ENCODE measurements at places on chromosomes 4 and X.
A peak's percentile ranks its signal among the peaks of the same experiment; 100 is the strongest.

GRCh38 chrX:16920075-16920474 is 26.4 kb upstream of the REPS2 start:
- no peak for DNase-seq

DNA sequence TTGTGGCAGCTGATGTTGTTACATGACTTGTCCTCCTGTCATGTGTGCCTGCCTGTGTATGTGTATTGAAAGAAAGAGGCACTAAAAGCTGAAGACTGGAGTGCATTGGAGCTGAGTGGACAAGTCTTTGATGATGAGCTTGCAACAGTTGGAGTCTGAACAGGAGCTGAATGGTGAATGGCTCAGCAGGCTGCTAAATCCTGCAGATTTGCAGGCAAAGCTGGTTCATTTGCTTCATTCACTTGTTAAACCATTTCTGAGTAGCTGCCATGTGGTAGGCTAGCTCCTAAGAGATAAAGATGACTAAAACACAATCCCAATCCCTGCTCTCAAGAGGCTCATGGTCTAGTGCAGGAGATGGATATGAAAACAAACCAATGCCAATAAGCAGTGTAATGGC is 217.3 kb downstream of the CHRDL1 start:
- DNase-seq, result no peak

- DNase-seq, result no peak
Measured at GRCh38 chr4:138666366-138666765, 349.2 kb upstream of the NOCT start.

GRCh38 chr4:3346146-3346545 is 53.3 kb downstream of the RGS12 start:
- peak; percentile 56 for DNase-seq

GRCh38 chr4:100547541-100548199 is 29.8 kb upstream of the EMCN start:
- DNase-seq, result no peak

- no peak for DNase-seq
Measured at GRCh38 chr4:14265651-14266050, 638.1 kb upstream of the BOD1L1 start.

GRCh38 chr4:129747756-129748155 is 651.8 kb downstream of the C4orf33 start:
- no peak for DNase-seq

DNA sequence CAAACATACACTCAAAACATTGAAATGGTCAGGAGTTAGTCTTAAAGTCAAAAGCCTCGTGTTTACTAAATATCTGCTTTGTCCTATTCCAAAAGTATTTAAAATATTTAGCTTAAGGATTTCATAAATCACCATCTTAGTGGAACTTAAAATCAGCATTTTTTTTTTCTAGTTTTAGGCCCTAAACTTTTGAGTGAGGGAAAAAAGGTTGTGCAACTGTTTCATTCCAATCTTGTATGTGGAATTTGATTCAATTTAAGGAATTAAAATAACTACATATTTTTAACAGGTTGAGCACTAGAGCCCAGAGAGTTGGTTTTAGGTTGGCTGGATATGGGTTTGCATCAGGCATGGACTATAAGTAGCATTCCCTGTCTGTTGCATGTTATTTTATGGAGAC is 35.7 kb upstream of the ANK2 start:
- DNase-seq, result peak; percentile 16

- no peak for DNase-seq
Measured at GRCh38 chrX:18961686-18962085, 22.2 kb downstream of the PHKA2 start.

GRCh38 chrX:57930051-57930450 is 19.8 kb upstream of the ZXDA start:
- DNase-seq, result no peak

DNA sequence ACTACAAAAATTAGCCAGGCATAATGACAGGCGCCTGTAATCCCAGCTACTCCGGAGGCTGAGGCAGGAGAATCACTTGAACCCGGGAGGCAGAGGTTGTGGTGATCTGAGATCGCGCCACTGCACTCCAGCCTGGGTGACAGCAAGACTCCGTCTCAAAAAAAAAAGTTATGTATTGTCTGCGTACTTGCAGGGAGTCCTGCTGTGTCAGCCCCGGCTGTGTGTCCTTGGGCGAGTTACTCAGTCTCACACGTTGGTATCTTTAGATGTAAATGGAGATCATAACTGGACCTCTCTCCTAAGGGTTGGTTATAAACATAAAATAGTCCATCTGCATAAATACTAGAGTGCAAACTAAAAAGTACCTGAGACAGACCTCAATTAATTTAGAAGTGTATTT is 22.7 kb upstream of the TBC1D14 start:
- DNase-seq, result no peak

DNA sequence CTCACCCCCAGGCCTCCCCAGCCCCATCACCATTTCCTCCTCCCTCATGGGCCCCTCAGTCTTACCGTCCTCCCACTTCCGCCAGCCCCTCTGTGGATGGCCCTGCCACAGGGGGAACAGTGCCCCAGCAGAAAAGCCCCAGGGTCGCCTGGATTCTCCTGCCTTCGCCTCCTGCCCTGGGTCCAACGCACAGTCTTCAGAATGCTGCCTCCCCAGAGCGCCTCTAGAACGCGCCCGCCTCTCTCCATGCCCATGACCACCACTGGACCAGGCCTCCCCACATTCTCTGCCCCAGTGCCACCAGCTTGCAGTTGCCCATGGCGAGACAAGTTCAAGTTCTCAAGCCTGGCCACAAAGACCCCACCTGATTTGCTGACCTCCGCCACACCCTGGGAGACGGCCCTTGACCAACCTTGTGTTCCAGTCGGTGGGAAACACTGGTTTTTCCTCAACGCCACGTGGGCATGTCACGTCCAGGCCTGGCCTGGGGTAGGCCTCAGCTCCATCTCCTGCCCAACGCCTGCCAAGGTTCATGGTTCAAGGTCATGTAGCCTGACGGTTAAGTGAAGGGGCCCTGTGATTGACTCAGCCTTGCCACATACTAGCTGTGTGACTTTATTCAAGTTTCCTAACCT is 634 bp upstream of the PLXNB3 start:
- DNase-seq, result no peak

GRCh38 chrX:119690921-119691716 is 1.8 kb downstream of the SEPTIN6 start:
- DNase-seq, result peak; percentile 48

DNA sequence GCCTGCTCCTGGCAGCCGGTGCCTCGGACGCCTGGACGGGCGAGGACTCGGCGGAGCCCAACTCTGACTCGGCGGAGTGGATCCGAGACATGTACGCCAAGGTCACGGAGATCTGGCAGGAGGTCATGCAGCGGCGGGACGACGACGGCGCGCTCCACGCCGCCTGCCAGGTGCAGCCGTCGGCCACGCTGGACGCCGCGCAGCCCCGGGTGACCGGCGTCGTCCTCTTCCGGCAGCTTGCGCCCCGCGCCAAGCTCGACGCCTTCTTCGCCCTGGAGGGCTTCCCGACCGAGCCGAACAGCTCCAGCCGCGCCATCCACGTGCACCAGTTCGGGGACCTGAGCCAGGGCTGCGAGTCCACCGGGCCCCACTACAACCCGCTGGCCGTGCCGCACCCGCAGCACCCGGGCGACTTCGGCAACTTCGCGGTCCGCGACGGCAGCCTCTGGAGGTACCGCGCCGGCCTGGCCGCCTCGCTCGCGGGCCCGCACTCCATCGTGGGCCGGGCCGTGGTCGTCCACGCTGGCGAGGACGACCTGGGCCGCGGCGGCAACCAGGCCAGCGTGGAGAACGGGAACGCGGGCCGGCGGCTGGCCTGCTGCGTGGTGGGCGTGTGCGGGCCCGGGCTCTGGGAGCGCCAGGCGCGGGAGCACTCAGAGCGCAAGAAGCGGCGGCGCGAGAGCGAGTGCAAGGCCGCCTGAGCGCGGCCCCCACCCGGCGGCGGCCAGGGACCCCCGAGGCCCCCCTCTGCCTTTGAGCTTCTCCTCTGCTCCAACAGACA is 4.4 kb downstream of the SOD3 start:
- DNase-seq, result no peak

GRCh38 chrX:153944140-153944799 is at the start of gene RENBP:
TSS of gene RENBP (minus strand) at chrX:153944643. CDS start at chrX:153944610, 33 bp downstream.
- DNase-seq, result no peak

DNA sequence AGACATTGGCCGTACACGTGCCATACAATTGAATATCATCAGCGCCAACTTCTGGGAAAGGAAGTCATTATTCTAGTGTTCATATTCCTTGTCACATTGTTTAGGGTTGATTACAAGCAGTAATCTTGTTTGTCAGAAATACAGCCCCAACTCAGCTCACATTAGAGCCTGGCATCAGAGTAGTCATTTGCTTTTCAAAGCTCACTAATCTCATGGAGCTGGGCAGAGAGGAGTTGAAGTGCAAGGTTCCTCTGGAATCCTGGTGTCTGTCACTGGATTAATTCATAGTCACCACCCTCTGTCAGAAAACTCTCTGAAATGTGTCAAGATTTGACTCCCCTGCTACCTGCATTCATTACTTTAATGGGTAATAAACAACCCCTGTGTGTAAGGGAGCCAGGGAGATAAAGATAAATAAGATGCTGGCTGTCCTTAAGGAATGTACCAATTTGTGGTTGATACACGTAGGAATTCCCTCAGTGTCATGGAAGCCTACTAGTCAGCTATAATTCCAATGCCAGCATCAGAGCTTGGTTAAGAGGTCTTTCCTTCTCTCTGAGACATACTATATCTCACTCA is 43.7 kb upstream of the S100G start:
- no peak for DNase-seq

- DNase-seq, result no peak
Measured at GRCh38 chrX:150546711-150547153, 21.7 kb upstream of the MTM1 start.

DNA sequence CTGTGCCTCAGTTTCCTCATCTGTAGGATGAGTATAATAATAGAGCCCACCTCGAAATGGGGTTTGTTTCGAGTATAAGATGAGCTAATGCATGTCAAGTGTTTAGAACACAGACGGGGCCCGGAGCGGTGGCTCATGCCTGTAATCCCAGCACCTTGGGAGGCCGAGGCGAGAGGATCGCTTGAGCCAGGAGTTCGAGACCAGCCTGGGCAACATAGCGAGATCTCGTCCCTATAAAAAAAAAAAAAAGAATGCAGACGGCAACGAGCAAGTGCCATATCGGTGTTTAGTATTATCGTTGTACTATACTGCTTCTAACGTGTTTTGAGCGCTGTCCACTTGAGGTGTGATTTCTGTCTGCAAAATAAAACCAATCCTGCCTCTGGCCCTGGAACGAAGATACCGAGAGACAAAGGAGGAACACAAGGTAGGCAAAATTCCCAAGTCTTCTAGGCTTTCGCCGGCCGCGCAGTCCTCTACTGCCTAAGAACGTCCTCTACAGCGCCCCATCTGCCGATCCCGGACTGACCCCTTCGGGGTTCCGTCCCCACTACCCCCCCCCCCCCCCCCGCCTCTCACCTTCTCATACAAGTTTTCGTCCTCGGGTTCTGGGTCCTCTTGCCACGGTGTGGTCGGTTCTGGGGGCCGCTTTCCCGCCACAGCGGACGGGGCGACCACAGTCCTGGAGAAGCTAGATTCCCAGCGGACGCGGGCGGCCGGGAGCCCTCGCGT is 442 bp downstream of the NDUFB11 start:
- peak; percentile 21 for DNase-seq

- DNase-seq, result no peak
Measured at GRCh38 chrX:1386338-1387127, 5.4 kb downstream of the SLC25A6 start.

- no peak for DNase-seq
Measured at GRCh38 chr4:6111354-6111960, 88.9 kb downstream of the JAKMIP1 start.

- DNase-seq, result peak; percentile 12
Measured at GRCh38 chrX:2401590-2402360, 99.0 kb downstream of the DHRSX start.

DNA sequence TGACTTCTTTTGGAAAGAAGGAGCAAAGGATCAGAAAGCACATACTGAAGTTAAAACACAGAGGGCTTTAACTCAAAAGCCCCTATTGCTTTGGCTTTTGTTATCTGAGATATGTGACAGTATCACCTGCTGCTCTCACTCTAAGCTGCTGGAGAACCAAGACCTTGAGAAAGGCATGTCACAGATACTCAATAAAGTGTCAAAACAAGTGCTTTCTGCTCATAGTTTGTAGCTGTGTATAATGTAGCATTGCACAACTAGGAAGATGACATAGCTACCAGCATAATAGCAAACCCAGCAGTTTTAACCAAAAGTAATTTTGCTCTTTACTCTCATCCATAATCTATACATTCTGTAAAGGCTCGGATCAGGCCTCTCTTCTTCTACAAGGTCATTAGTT is 159.6 kb downstream of the LHFPL1 start:
- DNase-seq, result no peak

- DNase-seq, result no peak
Measured at GRCh38 chrX:36198575-36198974, 279.0 kb downstream of the CFAP47 start.

DNA sequence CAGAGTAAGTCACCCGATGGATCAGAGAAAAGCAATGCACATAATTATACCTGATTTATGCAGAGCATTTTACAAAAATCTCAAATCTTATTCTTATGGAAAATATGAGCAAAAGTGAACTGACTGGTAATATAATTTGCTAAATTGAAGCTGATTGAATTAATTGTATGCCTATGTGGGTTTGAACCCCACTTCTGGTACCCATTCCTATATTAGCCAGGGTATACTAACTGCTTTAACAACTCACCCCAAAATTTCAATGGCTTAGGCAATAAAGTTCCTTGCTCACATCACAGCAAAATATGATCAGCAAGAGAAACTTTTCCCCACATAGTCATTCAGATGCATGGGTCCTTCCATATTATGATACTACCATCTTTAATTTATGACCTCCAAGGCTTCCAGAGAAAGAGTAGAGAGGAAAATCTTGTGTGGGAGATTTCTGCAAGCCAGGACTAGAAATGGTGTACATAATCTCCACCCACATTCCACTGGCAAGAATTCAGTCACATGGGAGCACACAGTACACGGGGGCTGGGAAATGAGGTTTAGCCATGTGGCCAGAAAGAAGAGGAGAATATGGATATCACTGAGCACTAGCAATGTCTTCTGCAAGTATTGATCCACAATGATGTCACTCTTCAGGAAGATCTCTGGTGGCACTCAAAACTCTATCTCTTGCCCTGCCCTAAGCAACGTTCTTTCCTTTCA is 640.7 kb downstream of the BCOR start:
- peak; percentile 6 for DNase-seq

- peak; percentile 24 for DNase-seq
Measured at GRCh38 chr4:81913427-81913879, 441.7 kb upstream of the RASGEF1B start.

GRCh38 chrX:153933748-153934147 is 1.1 kb downstream of the NAA10 start:
- DNase-seq, result no peak

DNA sequence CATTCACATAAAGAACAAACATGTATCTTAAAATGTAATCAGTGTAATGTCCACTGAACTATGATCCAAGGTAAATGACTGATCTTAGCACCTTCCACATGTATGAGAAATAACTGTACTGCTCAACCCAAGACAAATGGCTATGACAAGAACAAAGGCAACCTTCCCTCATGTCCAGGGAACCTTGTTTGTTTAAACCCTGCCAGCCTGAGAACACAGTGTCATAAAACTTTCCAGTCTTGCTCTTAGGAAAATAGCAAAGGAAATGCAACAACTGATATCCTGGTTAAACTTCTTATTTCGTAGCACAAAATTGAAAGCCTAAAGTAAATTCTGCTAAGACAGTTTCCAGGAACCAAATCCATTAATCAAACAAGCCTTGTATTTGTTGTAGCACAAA is 494.3 kb downstream of the IL15 start:
- no peak for DNase-seq

- no peak for DNase-seq
Measured at GRCh38 chr4:166091146-166091545, 218.1 kb downstream of the TLL1 start.

- no peak for DNase-seq
Measured at GRCh38 chr4:142940425-142941330, 94.6 kb upstream of the INPP4B start.

GRCh38 chr4:77284036-77284435 is 127.0 kb downstream of the CCNG2 start:
- DNase-seq, result no peak

Data from fibroblast of skin of left quadriceps (primary cell).